IPS-NIHi11 (cell line): ENCODE measurements at places on chromosomes 1 and 21.

GRCh38 chr1:180182643-180183311 lies 28.1 kb downstream of the QSOX1 start:
- no peak for DNase-seq

DNA sequence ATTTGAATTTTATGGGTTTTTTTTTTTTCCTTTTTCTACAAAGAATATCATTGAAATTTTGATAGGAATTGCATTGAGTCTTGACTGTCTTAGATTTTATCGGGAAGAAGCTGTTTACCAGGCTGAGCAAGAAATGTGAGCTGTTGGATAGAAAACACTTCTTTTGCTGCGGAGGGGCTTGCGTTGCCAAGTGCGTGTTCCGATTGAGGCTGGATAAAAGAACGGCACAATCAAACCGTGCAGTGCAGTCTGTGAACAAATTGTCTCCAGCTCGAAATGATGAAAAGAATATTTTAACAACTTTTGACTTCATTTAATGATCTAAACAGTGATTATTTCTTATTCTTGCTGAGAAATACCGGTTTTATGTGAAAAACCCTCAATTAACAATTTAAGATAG lies 149.4 kb downstream of the RYR2 start:
- DNase-seq = no peak

GRCh38 chr1:107244709-107245500 lies 104.1 kb downstream of the NTNG1 start:
- no peak for DNase-seq

DNA sequence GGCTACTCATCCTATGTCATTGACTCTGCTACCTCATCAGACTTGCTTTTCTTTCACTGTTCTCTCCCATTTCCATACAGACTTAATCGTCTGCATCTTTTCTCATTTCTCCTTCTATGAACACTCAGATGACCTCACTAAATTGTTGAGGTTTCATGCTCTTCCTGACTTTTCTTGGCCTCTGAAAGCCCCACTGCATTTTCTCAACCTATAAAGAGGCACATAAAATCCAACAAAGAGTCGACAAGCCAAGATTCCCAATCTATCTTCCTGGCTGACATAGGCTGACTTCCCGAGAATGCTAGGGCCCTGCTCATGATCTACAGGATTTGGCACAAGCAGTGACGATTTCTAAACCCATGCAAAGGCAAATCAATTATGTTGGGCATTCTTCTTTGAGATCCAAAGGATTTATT lies 280.8 kb upstream of the DPYD start:
- no peak for DNase-seq

GRCh38 chr1:61395146-61395800 lies 312.9 kb downstream of the NFIA start:
- no peak for DNase-seq

- DNase-seq = peak; percentile 45
Observed at GRCh38 chr1:159935719-159936272, 9.6 kb downstream of the IGSF9 start.

DNA sequence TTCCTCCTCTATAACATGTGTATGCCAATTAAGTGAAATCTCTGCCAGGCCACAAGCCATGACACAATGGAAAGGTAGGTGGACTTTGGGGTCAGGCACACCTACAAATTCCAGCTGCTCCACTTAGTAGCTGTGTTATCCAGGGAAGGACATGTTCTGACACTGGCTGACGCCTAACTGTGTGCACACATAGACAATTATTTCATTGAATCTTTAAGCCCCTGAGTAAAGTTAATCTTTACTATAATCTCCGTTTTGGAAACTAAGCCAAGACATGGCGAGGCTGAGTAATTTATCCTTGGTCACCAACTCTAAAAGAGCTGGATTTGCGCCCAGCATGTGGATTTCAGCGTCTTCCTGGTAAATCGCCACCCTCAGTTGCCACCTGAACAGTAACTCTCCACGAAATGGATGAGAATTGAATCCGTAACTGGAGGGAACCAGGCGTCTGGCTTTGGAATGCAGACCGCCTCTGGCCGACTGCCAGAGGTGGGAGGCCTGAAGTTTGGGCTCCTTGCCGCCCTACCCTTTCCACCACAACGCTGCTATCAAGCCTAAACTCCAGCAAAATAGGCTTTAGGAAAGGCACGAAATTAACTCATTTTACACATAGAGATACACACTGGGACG lies 888 bp upstream of the SNRPE start:
- no peak for DNase-seq

- DNase-seq = no peak
Observed at GRCh38 chr1:22808676-22809483, 98.2 kb downstream of the EPHB2 start.
